T-cell (primary cell): ENCODE measurements at places on chromosomes 6 and 20. TPM values are rescaled to one million over a fixed set of nuclear protein-coding genes. Genes with fewer than 3 reads are reported as not detected.

DNA sequence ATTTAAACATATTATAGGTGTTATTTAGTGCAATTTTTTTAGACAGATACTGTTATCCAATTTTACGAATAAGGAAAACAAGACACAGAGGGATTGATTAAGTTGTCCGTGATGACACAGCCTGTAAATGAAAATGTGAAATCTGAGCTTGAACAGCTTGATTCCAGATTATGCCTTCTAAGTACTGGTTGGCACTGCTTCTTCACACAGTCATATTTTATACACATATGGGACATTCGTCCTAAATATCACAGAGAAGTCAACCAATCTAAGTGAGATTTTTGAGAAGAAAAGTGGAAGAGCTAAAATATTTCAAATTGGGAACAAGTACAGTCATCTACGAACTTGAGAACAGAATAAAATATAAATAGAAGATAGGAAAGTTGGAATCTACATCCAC is 756.3 kb downstream of the BCKDHB start:
- H3K36me3 ChIP-seq = no peaks in the 10 kb centered on the region
- no peak overlapping the region for H3K27ac ChIP-seq
- no peak overlapping the region for H3K4me3 ChIP-seq
- H3K27me3 ChIP-seq = no peaks in the 10 kb centered on the region
- H3K4me1 ChIP-seq = no peaks in the 10 kb centered on the region
- no peak for DNase-seq

DNA sequence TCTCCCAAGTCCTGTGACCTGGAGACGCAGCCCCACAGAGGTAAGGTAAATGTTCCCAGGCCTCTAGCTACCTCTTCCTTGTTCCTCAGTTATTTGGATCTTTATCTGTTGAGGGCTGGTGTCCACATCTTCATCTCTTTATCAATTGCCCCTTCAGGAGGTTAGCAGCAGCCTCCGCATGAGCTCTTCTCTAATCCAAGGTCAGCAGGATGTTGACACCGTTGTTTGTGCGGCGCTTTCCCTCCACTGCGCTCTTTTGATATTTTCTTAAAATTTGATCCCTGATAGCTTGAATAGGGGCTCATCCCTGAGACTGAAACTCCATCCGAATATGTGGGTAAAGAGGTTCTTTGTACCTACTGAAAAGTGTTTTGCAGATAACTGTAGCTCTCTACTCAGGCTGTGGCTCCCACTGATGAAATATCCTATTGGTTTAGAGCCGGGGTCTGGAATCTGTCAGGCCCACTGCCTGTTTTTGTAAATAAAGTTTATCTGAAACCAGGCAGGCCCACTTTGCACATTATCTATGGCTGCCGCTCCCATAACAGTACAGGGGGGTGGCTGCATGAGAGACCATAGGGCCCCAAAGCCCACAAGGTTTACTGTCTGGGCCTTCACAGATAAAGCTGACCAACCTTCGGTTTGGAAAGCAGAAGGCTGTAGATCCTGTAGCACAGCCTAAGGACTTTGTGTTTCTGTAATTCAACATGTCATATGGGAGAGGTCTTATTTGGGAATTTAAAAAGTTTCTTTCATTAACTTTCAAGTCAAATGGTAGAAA is 362.6 kb downstream of the QKI start:
- H3K36me3 ChIP-seq = no peaks in the 10 kb centered on the region
- no peak overlapping the region for H3K4me3 ChIP-seq
- H3K27ac ChIP-seq = no peak overlapping the region
- no peaks in the 10 kb centered on the region for H3K4me1 ChIP-seq
- H3K27me3 ChIP-seq = no peaks in the 10 kb centered on the region

- H3K36me3 ChIP-seq = no peaks in the 10 kb centered on the region
- no peak overlapping the region for H3K27ac ChIP-seq
- H3K27me3 ChIP-seq = no peaks in the 10 kb centered on the region
- no peaks in the 10 kb centered on the region for H3K4me1 ChIP-seq
- H3K4me3 ChIP-seq = no peak overlapping the region
- DNase-seq = no peak
These were observed 197.1 kb upstream of the PLN start for GRCh38 chr6:118350881-118351430.

- no peak for DNase-seq
- no peaks in the 10 kb centered on the region for H3K4me1 ChIP-seq
- H3K27ac ChIP-seq = no peak overlapping the region
- no peaks in the 10 kb centered on the region for H3K36me3 ChIP-seq
These were observed 487.6 kb downstream of the TFAP2A start for GRCh38 chr6:9927275-9927674.

GRCh38 chr20:25037288-25038102 is 20.4 kb downstream of the ACSS1 start:
- H3K27me3 ChIP-seq = no peaks in the 10 kb centered on the region
- H3K36me3 ChIP-seq = peaks cover 5% of the 10 kb centered on the region

GRCh38 chr20:37890643-37891042 is 12.3 kb upstream of the VSTM2L start:
- H3K4me1 ChIP-seq = no peaks in the 10 kb centered on the region
- H3K4me3 ChIP-seq = no peak overlapping the region
- H3K27ac ChIP-seq = no peak overlapping the region
- DNase-seq = no peak
- no peaks in the 10 kb centered on the region for H3K36me3 ChIP-seq

DNA sequence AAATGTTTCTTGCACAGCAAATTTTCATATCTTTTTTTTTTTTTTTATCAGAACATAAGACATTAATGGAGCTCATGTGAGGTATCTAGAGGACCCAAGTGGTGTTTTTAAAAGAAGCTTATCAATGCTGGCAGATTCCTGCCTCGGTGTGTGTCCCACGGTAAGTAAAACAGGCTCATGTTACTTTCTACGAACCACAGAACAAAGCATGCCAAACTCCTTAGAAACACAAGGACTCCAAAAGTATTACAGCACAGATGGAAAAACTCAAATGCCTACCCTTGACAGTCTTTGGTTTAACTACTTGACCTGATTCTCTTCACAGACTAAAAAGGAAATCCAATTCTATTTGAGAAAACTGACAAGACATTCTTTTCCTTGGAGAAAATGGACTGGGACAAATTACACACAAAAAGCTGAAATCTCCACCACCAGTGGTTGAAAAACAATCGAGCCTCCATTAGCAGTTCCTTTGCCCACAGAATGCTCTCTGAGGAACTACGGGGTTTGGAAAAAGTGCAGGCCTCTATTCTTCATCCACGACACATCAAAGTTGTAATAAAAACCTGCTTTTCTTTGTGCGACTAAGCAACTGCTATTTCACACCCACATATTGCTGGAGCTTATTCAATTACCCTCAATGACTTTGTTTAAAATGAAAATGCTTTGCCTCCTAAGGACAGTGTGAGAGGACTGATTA is 5.4 kb downstream of the METTL24 start:
- H3K27me3 ChIP-seq = no peaks in the 10 kb centered on the region
- DNase-seq = no peak
- H3K27ac ChIP-seq = no peak overlapping the region
- no peaks in the 10 kb centered on the region for H3K4me1 ChIP-seq
- no peaks in the 10 kb centered on the region for H3K36me3 ChIP-seq
- H3K4me3 ChIP-seq = no peak overlapping the region

GRCh38 chr20:44714701-44715498 is at the start of gene CCN5:
Gene CCN5, plus strand, starts transcription at chr20:44715369. Its CDS starts 22 bp downstream, at chr20:44715391.
- no peak within 1 kb of the TSS for H3K27ac ChIP-seq
- DNase-seq = no peak
- H3K4me3 ChIP-seq = no peak within 1 kb of the TSS
- peaks cover 5% of the 10 kb centered on the region for H3K27me3 ChIP-seq

DNA sequence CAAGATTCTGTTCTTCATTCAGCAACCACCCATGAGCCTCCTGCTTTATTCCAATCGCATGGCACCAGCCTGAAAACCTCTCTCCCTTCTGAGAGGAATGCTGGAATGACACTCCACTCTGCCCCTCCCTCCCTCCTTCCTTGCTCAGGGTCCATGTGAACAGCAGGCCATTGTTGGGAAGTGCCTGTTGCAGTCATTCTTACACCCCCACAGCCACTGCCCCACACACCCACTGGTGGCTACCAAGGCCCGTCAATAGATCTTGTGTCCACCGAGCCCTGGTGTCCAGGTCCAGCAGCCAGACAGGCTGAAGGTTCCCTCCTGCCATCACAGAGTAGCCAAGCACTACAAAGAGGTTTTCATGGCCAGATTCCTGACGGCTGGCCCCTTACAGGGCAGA is 6.5 kb downstream of the PDRG1 start:
- H3K27me3 ChIP-seq = no peaks in the 10 kb centered on the region
- no peak overlapping the region for H3K27ac ChIP-seq
- H3K36me3 ChIP-seq = peaks cover 27% of the 10 kb centered on the region
- no peak for DNase-seq
- H3K4me3 ChIP-seq = no peak overlapping the region

PDE7B gene
- 0.35 TPM for total RNA-seq

ZSCAN16 gene
- total RNA-seq = 13.1 TPM

GNAS-AS1 gene
- 1.5 TPM for total RNA-seq
